ENCODE measurements at places on chromosomes 3 and 15.
A peak's percentile ranks its signal among the peaks of the same experiment; 100 is the strongest.

DNA sequence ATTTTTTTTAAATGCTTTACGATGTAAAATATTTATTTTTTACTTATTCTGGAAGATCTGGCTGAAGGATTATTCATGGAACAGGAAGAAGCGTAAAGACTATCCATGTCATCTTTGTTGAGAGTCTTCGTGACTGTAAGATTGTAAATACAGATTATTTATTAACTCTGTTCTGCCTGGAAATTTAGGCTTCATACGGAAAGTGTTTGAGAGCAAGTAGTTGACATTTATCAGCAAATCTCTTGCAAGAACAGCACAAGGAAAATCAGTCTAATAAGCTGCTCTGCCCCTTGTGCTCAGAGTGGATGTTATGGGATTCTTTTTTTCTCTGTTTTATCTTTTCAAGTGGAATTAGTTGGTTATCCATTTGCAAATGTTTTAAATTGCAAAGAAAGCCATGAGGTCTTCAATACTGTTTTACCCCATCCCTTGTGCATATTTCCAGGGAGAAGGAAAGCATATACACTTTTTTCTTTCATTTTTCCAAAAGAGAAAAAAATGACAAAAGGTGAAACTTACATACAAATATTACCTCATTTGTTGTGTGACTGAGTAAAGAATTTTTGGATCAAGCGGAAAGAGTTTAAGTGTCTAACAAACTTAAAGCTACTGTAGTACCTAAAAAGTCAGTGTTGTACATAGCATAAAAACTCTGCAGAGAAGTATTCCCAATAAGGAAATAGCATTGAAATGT lies 15.6 kb downstream of the THBS1 start:
- DNase-seq, result no peak

DNA sequence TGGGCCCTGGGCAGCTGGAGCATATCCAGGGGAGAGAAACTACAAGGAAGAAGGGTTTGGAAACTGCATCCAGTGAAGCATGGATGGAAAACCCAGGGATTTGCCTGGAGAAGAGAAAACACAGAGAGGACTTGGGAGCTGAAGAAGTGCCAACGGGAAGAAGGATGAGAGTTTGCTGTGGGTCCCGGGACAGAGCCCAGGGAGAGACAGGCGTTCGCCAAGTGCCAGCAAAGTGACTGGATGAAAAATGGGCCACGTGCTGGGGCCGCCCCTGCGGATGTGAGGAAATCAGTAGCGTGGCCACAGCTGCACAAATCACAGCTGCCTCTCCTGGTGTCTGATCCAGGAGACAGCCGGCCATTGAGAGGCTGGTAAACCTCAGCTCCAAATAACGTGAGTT lies 70.4 kb downstream of the HES1 start:
- DNase-seq, result no peak

DNA sequence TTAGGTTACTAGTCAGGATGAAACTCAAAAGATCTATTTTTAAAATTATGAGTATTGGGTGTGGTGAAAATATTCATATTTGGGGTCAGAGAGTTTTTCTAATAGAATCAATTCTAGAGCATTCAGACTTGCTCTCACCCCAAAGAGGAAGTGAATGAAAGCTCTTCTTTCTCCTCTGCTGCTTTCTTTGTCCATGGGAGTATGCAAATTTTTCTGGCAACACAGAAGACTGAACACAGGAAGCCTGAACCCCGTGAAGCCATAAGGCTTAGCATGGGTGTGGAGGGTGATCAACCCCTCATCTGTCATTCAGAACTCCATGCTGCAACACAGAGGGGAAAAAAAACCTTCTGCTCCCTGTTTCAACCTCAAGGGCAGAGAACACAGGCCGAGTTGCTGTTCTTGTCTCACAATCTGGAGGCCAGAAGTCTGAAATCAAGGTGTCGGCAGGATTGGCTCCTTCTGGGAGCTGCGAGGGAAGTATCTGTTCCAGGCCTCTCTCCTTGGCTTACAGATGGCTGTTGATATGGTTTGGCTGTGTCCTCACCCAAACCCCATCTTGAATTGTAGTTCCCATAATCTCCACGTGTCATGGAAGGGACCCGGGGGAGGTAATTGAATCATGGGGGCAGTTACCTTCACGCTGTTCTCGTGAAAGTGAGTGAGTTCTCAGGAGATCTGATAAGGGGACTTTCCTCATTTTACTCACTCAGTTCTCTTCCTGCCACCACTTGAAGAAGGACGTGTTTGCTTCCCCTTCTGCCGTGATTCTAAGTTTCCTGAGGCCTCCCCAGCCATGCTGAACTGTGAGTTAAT lies 33.7 kb upstream of the CD47 start:
- DNase-seq, result peak; percentile 53

DNA sequence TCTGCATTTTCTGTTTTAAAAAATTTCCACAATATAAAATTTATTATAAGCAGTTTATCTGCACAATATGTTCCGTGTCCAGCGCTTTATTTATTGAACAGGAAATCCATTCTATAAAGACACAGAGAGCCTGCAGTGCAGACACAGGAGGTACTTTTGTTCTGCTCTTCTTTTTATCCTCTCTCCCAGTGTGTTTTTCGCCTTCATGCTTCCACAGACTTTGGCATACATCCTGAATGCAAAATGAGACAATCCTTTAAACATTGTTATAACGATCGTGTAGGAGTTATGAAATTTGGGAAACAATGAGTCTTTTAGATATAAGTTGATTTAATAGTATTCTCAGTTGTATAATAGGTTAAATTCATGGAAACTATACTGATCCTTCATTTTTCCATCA lies 749.2 kb downstream of the NAALADL2 start:
- no peak for DNase-seq

- no peak for DNase-seq
These were observed 6.0 kb downstream of the CLCN2 start for GRCh38 chr3:184355261-184356040.

DNA sequence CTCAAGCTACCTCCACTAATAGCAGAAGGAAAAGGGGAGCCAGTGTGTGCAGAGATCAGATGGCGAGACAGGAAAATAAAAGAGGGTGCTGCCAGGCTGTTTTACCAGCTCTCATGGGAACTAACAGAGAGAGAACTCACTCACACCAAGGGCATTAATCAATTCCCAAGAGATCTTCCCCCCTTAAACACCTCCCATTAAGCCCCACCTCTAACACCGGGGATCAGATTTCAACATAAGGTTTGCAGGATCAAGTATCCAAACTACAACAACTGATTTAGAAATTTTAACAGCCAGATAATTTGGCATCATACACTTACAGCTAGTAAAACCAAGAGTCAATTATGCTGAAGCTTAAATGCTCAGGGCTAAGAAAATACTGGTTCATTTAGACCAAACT lies 18.9 kb downstream of the CD200 start:
- no peak for DNase-seq

- DNase-seq, result no peak
These were observed 432.5 kb downstream of the MFSD1 start for GRCh38 chr3:159234306-159234705.

GRCh38 chr3:42106646-42107045 lies 15.5 kb downstream of the TRAK1 start:
- no peak for DNase-seq

DNA sequence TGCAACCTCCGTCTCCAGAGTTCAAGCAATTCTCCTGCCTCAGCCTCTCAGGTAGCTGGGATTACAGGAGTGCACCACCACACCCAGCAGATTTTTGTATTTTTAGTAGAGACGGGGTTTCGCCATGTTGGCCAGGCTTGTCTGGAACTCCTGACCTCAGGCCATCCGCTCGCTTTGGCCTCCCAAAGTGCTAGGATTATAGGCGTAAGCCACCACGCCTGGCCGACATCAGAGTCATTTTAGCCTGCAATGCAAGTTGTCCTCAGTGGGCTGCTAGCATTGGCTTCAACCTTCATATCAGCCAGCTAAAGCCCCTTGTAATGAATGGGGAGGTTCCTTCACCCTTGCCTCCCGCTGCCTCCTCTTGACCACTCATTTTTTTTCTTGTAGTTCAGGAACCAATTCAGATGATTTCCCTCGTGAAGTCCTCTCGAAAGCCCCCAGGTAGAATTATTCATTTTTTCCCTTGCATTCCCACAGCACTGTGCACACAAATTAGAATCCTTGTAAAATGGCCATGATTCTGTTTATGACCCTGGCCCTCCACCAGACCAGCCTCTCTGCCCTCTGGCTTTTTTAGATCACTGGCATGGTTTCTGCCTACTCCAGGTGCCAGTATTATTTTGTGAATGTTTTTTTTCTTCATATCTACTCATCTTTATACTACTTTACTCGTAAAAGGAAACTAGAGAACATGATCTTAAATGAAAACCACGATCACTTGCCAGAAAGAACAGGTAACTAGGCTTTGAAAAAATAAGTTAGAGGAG lies 29.1 kb downstream of the FLNB start:
- no peak for DNase-seq

DNA sequence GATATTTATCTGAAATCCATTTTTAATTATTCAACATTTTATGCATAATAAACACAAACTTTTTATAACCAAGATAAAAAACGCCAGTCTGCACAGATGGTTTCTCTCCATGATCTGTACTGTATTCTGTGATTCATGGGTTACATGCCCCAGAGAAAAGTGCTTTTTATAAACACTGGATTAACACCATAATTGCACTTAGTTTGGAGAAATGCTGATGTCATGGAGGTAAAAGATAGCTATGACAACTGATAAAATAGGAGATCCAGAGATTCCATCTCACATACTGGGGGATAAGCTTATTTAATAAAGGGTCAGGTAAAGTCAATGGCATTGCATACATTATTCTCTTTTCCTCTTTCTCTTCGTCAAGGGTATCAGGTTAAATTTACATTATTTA lies 1460.4 kb upstream of the ALCAM start:
- DNase-seq, result no peak

- no peak for DNase-seq
These were observed 148.0 kb upstream of the OSTN start for GRCh38 chr3:191051037-191051436.

- peak; percentile 40 for DNase-seq
These were observed 9.5 kb downstream of the RPS17 start for GRCh38 chr15:82530606-82531379.

DNA sequence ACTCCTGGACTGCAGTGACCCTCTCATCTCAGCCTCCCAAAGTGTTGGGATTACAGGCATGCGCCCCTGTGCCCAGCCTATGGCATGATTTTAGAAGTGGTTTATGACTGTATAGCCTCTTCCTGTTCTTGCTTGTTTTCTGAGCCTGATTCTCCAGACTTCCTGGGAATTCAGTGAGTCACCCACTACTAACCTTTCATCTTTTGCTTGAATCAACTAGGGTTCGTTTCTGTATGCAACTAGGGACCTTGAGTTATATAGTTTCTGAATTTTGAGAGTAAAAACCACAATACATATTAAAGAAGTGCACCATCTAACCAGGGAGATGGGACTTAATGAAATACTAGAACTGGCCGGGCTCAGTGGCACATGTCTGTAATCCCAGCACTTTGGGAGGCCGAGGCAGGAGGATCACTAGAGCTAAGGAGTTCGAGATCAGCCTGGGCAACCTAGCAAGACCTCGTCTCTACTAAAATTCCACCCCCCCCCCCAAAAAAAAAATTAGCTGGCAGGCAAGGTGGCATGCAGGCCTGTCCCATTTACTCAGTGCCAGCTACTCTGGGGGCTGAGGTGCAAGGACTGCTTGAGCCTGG lies 76.0 kb downstream of the ZNF609 start:
- no peak for DNase-seq

DNA sequence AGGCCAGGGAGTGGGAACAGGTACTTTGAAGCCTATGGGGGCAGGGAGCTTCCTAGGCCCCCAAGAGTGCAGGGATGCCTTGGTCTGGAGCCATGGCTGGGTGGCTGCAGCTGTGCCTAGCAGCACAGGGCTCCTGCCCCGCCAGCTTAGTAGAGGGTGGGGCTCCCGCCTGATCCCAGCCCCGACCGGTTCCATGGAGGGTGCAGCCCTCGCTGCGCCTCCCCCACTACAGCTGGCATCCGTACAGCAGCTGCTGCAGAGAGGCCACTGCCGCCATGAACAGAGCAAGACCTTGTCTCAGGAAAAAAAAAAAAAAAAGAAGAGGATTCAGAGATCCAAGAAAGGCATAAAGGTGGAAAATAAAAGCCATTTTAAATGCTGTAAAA lies 277.2 kb downstream of the UBE2E2 start:
- no peak for DNase-seq

DNA sequence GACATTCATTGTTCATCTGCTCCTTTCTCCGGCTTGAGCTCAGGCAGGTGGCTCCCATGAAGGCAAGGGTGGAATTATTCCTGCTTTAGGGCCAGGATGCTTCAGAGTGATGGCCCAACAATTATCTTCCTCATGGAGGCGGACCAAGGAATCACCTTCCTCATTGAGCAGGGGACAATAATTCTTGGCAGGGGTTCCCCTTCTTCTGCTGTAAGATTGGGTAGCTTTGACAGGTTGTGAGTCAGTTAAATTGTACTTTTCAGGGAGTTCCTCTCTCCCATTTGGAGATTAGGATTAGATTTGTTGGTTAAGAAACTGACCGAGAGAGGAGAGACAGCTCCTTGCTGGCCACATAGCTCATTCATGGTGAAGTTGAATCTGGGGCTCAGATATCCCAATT lies 31.4 kb upstream of the CD47 start:
- DNase-seq, result no peak

GRCh38 chr15:81825136-81825535 lies 220.7 kb downstream of the MEX3B start:
- DNase-seq, result no peak

- DNase-seq, result no peak
These were observed 1159.1 kb downstream of the SI start for GRCh38 chr3:163919154-163919553.

- DNase-seq, result no peak
These were observed 231.3 kb upstream of the SEMA6D start for GRCh38 chr15:47486040-47486439.

DNA sequence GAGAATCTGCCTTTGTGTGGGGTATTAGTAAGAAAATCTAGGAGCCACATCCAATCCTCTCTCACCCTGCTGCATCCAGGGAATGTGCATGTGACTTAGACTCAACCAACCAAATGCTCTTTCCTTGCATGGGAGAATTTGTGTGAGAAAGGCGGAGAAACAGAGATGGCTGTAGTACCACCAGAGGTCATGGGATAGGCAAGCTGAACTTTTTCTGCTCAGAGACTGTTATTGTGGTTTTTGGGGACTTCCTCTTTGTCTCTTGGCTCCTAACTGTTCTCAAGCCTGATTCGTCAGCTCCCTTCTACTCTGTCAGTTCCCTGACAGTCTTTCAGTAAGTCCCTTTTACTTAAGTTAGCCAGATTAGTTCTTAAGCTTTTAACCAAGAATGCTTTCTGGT lies 2.6 kb upstream of the ZSCAN2 start:
- peak; percentile 9 for DNase-seq

DNA sequence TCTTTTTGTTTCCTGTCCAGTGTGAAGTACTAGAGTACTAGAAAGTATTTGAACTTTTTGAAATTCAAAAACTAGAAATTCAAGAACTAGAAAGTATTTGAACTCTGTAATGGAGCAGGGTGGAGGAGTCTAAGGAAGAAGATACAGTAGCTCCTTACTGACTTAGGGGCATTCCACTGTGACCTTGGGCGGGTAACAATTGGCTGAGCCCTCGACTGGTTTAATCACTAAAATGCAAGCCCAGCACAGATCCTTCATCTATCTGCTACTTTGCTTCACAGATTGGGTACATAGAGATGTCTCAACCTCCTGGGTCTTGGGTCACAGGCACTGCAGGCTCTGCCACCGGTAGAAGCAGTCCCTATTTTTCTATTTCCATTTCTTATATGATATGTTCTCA lies 462.1 kb upstream of the AGTR1 start:
- no peak for DNase-seq

- DNase-seq, result no peak
These were observed 110.9 kb upstream of the TPM1 start for GRCh38 chr15:62931650-62932049.

GRCh38 chr3:127808197-127808596 lies 14.1 kb downstream of the MGLL start:
- DNase-seq, result no peak

All from T-helper 22 cell (primary cell).